ENCODE measurements at places on chromosomes 7 and 10. TPM values are rescaled to one million over a fixed set of nuclear protein-coding genes. Genes with fewer than 3 reads are reported as not detected.

The FFAR4 gene
- not detected for polyA plus RNA-seq

The TMEM26 gene
- not detected for polyA plus RNA-seq

The FOXP2 gene
- not detected for polyA plus RNA-seq

The ANKRD30A gene
- not detected for polyA plus RNA-seq

The CASTOR2 gene
- 1.8 TPM for polyA plus RNA-seq

The CFAP70 gene
- polyA plus RNA-seq = 1.6 TPM

The TAS2R5 gene
- 1.3 TPM for polyA plus RNA-seq

The SEMA3C gene
- polyA plus RNA-seq = 0.06 TPM

The GDF2 gene
- polyA plus RNA-seq = not detected

The OPN1SW gene
- polyA plus RNA-seq = not detected

The CTAGE6 gene
- polyA plus RNA-seq = not detected

The NXPH1 gene
- polyA plus RNA-seq = not detected

The NUDT5 gene
- 25.6 TPM for polyA plus RNA-seq

The CRCP gene
- polyA plus RNA-seq = 26.5 TPM

The AZGP1 gene
- not detected for polyA plus RNA-seq

The TRIM73 gene
- 4.3 TPM for polyA plus RNA-seq

The CPA4 gene
- not detected for polyA plus RNA-seq

The MUC12 gene
- 0.81 TPM for polyA plus RNA-seq

The CPEB3 gene
- 1.6 TPM for polyA plus RNA-seq

The DLX5 gene
- polyA plus RNA-seq = not detected

The ODAD2 gene
- not detected for polyA plus RNA-seq
